HFF-Myc (cell line): ENCODE measurements at places on chromosomes 2 and 18.

DNA sequence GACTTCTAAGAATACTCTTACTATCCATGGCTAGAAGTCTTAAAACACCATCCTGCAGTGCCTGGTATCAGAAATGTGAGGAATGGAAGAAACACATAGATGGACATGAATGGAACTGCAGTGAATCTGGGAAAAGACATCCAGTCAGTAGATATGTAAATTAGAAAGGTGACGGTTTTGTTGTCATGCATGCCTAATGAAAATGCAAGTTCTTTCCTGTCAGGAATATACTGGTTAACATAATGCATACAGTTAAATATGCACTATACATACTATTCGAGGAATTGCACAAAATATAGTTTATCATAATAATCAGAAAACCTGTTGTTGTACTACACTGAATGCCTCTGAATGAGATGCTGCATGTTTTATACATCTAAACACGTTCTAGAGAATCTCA, 190.6 kb upstream of the ITGA4 start:
- DNase-seq: no peak

GRCh38 chr2:23566241-23567142, 181.5 kb downstream of the KLHL29 start:
- no peak for DNase-seq

DNA sequence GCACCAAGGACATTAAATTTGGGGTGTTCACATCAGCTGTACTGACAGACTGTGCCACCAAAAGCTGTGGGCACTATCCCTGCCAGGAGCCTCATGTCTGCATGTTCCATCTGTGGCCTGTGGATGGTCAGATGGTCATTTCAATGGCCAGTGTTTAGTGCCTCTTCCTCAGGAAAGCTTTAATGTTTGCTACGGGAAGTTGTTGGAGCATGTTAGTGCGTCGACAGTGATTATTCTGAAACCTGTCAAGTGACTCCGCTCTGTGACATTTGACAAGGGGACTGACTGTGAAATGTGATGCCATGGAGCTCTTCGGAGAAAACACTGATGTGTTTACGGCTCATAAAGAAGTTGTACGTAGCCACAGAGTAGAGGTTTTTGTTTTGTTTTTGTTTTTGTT, 18.7 kb upstream of the RGPD4 start:
- no peak for DNase-seq

GRCh38 chr2:5365871-5366461, 326.2 kb upstream of the SOX11 start:
- DNase-seq: no peak

DNA sequence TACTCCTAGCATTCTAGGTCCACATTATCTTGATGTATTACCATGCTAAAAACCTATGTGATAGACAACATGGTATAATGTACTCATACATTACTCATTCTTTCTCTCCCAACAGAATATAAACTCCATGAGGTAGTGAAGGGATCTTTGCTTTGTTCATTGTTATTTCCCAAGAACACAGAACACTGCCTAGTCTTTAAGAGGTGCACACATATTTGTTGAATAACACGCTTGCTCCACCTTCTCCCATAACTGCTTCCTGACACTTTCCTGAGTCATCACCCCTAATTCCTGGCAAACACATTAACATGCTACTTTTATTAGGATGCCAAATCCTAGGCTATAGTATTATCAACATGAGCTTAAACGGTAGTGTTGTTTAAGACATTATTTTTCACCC, 41.3 kb downstream of the REV1 start:
- no peak for DNase-seq

DNA sequence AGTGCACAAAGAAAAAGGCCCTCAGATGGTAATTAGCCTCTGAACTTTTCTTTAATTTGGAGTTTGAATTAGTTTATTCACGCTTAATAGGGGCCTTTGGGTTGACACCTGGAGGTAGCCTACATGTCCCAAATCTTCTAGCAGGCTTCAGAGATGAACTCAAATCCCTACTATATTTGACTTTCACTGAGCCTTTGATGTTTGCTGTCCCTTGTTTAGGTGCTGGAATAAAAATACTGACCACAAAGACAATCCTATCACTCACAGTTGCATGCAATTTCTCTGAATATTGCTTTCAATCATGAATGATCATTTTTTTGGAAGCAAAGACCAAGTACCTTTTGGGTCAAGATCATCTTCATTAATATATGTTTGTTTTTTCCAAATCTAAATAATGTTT, 564.0 kb upstream of the FANCL start:
- DNase-seq: no peak

- no peak for DNase-seq
Measured at GRCh38 chr18:77765468-77765867, 515.8 kb downstream of the GALR1 start.
